GM10248 (cell line): ENCODE measurements at places on chromosomes 7 and 10.

DNA sequence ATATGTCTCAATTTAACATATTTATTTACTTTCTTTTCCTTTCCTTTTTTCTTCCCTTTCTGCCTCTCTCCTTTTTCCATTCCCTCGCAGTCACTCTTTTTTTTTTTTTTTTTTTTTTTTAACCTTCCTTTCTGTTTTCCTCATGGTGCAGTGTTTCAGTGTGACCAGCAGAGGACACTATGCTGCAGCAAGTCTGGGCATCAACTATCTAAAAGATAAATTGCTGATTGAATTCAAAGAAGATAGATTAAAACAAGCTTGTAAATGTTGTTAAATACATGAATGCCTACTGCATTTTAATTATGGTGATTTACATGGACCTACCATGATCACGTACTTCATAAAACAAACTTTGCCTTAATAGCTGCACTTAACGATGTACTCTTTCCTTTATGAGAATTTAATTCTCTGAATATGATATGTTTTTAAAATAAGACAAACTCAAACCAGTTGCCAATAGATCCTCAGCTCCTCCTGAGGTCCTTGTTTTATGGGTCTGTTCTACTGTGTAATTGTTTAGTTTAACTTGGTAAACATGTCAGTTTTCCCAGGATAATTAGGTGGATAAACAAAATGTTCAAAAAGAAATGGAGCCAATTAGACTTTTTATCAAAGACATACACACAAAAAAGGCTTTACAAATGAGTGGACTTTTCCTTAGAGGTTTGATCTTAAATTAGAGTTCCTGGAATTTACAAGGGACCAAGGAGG, 101.0 kb upstream of the AGR3 start:
- DNase-seq = no peak

GRCh38 chr10:30503700-30504266, 69.8 kb downstream of the MAP3K8 start:
- no peak for DNase-seq

DNA sequence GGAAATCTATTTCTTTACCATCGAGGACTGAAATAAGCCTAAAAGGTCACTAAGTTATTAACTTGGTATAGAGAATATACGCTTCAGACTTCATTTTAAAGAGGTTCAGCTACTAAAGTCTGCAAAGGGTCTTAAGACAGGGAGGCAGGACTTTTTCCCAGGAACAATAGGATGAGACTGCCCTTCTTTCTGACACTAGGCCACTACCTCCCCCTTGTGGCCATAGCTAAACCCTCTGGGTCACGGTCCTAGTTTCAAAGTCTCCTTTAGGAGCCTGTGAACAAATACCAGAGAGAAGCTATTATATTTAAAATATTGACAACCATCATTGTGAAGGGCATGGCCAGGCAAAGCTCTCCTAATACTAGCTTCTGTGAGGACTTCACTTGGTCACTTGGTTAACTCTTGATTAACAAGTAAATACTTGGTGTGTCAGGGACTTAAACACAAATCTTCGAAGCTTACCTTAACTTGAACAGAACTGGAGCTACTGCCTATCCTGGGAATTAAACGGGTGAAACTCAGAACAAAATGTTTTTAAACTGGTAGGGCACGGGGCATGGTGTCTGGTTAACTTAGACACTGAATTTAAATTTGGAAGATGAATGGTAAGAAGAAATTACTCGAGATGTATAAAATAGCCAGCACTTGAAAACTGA, 75.6 kb downstream of the CCDC6 start:
- no peak for DNase-seq

DNA sequence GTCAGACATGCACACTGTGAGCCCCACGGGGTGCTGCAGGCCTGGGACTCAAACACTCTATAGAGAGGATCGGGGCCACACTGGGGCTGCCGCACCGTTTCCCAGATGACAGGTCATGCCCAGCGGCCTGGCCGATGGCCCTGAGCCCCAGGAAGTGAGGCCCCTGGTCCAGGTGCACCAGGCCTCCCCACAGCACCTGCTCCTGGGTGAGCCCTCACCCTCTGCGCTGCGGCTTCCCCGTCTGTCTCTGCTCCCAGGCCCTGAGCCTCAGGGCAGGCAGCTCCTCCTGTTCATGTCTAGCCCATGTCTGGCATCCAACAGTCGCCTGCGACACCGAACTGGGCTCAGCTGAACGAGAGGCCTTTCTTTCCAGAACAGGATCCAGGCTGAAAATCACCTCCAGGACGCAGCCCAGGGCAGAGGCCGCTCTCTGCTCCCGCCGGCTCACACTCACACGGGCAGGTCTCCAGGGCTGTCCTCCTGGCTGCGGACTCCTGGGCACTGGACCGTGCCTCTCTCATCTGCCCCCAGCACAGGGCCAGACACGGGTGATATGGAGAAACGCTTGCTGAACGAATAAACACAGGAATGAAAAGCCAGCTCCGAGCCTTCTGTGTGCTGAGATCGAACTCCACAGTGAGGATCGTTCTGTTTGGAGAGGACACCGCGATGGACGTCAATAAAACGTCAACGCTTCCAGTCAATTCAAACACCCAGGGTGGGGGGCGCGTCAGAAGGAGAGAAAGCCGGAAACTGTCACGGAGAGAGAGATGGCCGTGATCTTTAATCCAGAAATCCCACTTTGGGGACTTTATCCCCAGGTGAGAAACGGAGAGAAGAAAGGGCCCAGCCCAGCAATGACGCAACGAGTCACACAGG, 202.4 kb downstream of the ELFN1 start:
- DNase-seq = no peak

DNA sequence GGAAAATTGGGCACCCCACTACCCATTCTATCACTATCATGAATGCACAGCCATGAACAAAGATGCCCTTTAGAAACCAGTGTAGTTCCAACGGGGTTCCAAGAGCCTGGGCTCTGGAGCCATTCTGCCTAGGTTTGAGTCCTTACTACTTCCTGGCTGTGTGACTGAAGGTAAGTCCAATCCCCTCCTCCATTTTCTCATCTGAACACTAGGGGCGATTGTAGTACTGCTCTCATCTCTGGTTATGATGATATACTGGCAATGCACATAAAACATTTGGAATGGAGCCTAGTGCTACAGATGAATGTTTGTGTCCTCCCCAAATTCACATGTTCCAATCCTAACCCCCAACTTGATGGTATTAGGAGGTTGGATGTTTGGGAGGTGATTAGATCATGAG, 28.1 kb upstream of the CDH23 start:
- no peak for DNase-seq

DNA sequence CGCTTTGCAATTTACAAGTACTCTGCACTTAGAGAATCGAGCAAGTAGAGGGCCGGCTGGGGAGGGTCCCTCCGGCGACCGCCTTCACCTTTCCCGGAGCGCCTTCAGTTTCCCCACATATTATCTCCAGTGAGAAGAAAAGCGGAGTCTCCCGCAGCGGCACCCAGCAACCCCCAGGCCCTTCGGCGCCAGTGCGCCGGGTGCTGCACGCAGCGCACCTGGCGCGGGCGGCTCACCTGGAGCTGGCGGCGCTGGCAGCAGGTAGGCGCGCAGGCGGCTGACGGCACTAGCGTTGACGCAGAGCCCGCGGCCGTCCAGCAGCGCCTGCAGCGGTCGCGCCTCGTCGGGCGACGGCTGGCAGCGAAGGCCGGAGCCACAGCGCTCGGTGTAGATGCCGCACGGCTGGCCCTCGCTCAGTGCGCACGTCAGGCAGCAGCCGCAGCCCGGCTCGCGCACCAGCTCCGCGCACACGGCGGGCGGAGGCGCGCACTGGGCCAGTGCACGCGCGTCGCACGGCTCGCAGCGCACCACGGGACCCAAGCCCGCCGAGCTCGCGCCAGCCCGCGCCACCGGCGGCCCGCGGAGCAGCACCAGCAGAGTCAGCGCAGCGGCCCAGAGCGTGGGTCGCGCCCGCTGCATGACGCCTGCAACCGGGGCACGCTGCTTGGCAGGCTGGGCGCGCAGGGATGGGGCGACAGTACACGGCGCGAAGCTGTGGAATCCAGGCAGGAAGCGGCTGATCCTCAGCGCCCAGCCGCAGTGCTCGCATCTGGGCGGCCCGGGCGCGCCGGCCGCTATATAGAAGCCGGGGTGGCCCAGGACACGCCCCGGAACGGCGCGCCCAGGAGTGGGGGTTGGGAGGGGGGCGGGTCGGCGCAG, at the start of gene IGFBP3:
IGFBP3 (minus strand) TSS at position 771 of the 879 bp plus-strand sequence; CDS start at position 639, 132 bp downstream.
- no peak for DNase-seq

DNA sequence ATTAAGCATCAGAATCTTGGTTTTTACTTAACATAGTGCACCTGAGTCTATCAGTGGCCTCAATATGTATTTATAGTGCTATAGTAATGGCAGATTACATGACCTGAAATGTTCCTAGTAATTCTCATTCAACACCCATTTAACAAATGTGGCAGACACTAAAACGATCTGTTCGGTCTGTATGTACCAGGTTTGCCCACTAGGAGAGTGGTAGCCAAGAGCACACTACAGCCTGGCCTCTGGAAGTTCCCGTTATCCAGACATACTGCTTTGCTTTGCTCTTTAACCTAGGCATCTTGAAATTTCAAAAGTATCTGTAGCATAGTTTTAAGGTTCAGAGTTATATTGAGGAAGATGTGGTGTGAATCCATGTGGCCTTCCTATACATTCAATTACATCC, 395.7 kb upstream of the NRG3 start:
- DNase-seq = no peak

DNA sequence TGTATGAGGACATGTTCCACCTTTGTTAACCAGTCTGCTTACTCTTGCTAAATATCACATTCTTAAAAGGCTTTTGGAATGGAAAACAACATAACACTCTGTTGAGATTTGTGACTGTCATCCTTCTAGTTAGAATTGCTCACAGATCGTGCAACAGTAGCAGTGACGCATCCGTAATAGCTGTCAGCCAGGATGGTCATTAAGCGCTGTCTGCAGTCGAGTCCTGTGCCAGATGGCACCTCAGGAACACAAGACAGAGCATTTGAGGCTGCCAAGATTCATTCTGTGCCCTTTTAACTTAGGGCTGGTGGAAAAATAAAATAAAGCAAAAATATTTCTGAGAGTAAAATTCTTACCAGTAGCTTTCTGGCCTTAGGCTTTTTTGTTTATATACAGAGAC, 348.6 kb downstream of the ANKRD7 start:
- no peak for DNase-seq

DNA sequence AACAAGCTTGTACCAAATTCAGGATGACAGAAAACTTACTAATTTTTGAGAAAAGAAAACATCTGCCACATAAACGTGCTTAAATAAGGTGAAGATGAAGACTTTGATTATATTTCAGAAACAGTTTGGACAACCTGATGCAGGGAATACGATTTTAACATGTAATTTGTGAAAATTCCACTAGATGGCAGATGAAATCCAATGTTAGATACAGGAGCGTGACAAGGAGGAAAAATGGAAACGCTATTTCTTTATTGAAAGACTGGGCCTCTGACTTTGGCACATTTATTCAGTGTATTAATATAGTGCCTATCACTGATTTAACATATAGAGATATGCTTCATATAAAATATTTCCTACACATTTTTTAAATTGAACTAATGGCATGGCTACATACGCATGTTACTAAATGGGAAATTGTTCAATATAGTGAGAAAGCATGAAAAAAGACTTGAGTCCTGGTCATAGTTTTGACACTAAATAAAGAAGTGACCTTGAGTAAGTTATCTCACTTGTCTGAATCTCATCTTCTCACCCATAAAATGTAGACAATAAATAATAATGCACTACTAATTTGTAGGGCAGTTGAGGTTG, 60.7 kb downstream of the CD36 start:
- peak; percentile 9 for DNase-seq

GRCh38 chr7:143046426-143046851, 5.7 kb upstream of the OR6V1 start:
- DNase-seq = no peak

DNA sequence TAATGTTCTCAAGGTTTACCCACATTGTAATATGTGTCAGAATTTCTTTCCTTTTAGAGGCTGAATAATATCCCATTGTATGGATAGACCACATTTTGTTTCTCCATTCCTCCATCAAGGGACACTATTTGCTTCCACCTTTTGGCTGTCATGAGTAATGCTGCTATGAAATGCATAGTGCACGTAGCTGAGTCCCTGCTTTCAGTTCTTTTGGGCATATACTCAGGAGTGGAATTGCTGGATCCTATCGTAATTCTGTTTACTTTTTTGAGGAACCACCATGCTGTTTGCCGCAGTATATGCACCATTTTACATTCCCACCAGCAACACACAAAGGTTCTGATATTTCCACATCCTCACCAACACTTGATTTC, 60.0 kb downstream of the PRF1 start:
- no peak for DNase-seq

GRCh38 chr7:72924386-72924732, 536 bp upstream of the POM121 start:
- no peak for DNase-seq

GRCh38 chr7:1569016-1569415, 816 bp downstream of the PSMG3 start:
- DNase-seq = no peak

- no peak for DNase-seq
These were observed 22.9 kb upstream of the NANOS1 start for GRCh38 chr10:119006451-119007210.

- no peak for DNase-seq
These were observed 4.1 kb downstream of the AP4M1 start for GRCh38 chr7:100105534-100105933.

DNA sequence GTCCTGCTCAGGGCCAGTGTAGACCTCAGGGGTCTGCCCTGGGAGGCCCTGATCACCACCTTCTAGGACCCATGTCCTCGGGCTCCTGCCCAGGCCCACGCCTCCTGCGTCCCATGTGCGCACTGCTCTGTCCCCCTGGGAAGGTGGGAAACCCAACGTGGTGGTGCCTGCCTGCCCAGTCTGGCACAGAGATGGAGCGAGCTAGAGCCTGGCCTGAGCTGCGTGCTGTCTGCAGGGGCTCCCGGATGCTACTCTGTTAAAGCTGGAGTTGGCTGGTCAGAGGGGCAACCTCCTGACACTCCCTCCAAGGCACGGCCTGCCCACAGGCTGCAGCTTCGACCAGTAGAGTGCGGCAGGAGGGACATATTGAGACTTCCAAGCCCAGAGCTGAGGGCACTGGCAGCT, 171.7 kb downstream of the DNAJB6 start:
- DNase-seq = no peak

GRCh38 chr7:24304494-24305095, 20.6 kb downstream of the NPY start:
- DNase-seq = no peak

- no peak for DNase-seq
These were observed 279.2 kb downstream of the THSD7A start for GRCh38 chr7:11552676-11553296.

DNA sequence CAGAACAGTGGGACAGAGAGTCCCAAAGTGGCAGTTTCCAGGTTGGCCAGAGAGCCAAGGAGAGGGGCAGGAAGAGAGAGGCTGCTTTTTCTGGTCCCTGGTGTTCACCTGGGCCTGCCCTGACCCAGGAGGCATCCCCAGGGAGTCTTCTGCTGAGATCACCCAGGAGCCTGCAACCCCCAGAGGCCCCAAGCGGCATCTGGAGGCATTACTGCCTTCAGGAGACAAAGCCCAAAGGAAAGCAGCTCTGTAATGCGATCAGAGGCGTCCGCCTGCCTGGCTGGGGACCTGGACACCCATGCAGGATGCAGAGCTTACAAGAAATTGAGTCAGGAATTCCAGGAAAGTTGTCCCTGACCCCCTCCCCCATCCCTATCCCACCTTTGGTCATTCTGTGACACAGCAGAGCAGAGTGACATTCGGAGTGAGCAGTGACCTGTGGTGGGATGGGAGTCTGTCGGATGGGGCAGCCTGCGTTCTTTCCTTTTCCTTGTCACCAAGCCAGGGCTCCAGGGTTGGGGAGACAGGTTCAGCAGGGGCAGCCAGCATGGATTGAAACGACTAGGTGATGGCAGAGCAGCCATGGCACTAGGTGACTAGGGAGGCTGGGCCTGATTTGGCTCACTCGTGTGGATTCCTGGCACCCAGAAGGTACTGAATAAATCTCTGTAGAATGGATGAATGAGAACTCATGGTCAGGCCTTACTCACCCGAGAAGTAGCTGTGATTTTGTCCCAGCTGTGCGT, 10.4 kb downstream of the UNC5B start:
- no peak for DNase-seq
